ENCODE measurements at places on chromosomes 5 and 9.

DNA sequence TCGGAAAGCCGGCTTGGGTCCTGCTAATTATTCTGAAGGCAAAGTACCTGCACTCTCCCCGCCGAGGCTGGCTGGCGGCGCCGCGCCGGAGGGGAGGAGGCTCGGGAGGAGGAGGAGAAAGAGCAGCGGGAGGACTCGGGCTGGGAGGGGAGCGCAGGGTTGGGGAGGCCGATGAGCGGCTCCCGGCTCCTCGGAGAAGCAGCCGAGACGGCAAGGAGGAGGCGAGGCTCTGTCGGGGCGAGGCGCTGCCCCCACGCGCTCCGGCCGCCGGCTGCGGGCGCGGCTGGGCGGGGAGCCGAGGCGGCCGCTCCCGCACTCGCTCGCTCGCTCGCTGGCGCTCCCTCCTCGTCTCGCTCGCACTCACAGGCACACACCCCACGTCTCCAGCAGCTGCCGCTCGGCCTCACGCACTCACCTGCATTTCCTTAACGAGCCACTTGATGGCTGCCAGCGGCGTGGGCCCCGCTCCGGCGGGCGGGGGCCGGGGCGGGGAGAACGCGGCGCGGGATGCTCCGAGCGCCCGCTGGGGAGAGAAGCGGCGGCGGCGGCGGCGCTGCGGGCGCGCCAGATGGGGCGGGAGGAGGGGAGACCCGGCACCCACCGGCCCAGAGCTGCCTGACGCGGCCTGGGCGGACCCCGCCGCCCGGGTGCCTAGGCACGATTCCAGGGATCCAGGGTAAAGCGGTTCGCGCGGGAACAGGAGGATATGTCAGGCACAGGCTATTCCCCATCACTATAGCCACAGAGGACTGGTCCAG, at the start of gene PTPRD:
TSS of gene PTPRD (minus strand) at position 362 of the 758 bp plus-strand sequence.
- peak; percentile 11 for DNase-seq

DNA sequence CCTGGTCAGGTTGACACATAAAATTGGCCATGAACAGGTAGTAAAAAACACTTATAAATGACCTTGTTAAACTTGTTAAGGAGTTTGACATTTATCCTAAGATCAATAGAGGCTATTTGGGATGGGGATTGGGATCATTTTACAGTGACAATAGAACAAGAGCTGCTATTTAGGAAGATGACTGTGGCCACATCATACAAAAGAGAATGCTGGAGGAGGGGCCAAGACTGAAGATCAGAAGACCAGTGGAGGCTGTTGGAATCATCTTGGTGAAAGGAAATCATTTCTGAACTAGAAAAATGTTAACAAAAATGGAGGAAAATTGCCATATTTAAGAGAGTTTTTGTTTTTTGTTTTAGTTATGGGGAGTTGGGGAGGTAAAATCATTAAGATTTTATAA, 304.8 kb upstream of the TLE4 start:
- DNase-seq = no peak

- DNase-seq = no peak
Observed at GRCh38 chr9:125346080-125346732, 84.6 kb downstream of the GAPVD1 start.

GRCh38 chr5:65506961-65507360, 25.2 kb upstream of the ADAMTS6 start:
- no peak for DNase-seq

DNA sequence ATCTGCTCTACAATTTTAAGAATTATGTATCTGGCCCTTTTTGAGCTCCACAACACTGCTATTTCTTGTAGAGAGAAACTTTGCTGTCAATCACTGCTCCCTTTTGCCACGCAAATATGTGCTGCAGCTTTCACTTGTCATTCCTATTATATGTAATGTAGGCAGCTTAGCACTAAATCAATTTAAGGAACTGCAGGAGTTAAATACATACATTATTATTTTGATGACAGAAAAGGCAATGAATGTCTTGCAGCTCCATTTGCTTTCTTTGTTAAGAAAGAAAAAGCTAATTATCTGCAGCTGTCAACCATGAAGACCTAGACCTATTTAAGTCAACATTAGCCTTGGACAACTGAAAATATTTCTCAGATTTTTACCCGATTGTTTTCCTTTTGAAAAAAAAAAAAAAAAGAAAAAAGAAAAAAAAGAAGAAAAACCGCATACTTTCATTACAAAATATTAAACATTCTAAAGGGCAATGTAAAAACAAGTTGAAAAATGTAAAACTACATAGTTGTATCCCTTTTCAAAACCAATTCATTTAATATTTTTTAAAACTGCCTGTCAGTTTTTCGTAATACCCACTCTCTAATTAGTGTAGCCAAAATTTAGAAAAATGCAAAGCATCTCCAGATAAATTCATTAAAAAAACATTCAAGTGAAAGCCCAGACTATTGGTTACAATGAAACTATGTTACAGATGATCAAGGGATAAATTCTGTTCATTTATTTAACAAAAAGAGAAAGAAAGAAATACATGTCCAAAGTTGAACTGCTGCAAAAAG, 57.2 kb downstream of the RFX3 start:
- no peak for DNase-seq

DNA sequence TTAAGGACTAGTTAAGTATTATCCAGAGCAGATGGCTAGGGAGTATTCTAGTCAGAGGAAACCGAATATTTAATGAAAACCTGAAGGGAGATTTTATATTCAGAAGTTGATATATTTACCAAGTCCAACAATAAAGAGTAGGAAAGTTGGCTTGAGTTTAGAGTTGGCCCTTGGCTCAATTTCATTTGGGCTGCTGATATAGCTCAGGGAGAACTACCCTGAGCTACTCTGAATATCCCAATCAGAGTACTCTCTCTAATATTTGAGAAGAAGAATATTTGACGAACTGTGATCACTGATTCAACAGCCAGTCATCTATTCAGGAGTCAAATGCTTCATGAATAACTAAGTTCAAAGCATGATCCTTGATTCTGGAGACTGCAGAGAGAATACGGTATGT, 34.5 kb downstream of the TBCA start:
- no peak for DNase-seq

DNA sequence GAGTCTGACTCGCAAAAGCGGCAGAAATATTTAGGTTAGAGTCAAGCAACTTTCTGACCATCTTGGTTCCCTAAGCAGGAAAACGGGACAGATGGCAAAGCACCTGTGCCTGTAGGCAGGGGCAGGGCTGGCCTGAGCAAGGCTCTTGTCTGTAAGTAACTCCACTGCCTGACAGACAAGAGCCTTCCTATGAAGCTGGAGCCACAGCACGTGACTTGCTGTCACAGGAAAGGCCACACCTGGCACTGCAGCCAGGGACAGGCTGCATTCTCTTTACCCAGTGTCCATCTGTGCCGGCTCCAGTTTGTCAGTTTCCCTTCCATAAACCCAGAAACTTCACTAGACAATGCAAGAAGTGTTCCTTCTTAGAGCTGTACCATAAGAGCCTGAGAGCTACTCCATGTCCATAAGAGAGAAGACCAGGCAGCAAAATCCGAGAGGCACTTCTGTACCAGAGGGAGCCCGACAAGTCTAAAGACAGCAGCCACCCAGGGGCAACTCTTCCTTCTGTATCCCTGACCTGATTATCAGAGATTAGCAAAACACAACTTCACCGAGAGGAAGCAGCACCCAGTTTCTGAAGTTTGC, 78.1 kb downstream of the GPR21 start:
- DNase-seq = peak; percentile 51

- no peak for DNase-seq
Observed at GRCh38 chr5:1640421-1640881, 116.7 kb upstream of the LPCAT1 start.

DNA sequence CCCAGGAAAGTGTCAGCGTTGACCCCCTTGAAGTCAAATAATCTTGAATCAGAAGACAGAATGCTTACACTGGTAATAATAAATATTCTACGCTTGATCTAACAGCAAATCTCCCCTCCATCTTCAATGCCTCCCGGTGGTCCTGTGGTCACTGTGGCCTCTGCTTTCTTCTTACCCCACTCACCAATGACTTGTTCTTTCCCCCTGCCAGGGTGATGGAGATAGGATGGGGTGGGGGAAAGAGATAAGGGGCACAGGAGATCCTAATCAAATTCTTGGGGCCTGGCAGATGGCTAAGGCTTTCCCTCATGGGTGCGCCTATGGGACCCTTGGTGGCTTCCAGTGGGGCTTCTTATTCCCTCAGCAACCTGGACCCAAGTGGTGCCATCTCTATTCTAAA, 152.6 kb upstream of the EGFLAM start:
- DNase-seq = no peak

DNA sequence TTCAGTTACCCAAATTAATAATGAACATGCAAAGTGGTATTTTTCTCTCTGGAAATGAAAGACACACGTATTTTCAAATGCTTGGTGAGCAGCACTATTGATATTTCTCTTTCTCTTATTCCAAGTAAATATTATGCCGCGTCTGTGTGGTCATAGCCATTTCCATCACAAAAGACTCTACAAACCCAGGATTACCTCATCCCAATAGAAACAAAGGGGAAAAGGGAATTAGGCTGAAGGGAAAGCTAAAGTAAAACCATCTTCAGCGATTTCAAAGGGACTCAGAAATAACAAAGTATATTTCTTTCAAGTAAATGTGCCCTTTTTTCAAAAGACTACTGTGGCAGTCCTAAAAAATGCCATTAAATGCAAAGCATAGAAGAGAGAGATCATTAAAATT, 62.0 kb upstream of the FST start:
- no peak for DNase-seq

DNA sequence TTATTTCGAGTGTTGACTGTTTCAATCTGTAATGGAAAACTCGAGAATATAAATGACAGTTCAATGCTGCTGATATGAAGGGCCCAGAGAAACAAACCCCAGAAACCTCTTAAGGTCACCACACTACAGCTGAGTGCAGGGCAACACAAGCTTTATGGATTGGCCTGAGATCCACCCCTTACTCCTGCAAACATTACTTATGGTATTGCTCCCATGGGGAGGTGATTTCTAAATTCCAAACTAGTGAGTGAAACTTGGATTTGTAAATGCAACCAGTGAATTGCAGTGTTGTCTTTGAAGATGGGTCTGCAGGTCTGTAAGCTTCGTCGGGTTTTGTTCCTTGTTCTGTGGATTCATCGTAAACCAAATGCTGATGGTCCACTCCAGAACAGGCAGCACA, 85.4 kb downstream of the NTRK2 start:
- no peak for DNase-seq

GRCh38 chr5:54173251-54173650, 137.1 kb downstream of the ARL15 start:
- no peak for DNase-seq

GRCh38 chr5:134138416-134139376, 24.2 kb downstream of the TCF7 start:
- DNase-seq = no peak

DNA sequence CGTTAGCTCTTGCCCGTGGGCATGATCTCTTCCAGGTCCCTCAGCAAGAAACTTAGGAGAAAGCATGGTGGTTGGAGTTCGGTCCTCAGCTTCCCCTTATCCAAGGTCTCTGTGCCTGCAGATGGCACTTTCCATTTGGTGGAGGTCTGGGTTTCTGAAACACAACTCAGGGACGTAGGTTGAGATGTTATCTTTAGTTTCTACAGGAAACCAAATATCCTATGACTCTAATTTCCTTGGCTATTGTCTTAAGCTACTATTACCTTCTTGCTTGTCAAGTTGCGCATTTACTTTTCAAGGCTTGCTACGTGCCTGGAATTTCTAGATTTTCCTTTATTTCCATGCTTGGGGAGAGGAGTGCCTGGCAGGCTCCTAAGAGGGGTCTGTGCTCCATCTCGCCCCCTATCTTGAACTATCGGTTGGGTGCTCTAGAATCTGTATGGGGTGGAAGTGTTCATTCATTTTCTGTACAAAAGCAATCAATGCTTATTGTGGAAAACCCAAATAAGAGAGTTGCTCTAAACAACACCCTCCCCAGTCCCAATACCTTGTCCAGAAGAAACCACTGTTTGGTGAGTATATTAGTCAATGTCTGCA, 32.9 kb upstream of the KCNIP1 start:
- no peak for DNase-seq

GRCh38 chr9:90124961-90125360, 517.7 kb downstream of the DIRAS2 start:
- no peak for DNase-seq

DNA sequence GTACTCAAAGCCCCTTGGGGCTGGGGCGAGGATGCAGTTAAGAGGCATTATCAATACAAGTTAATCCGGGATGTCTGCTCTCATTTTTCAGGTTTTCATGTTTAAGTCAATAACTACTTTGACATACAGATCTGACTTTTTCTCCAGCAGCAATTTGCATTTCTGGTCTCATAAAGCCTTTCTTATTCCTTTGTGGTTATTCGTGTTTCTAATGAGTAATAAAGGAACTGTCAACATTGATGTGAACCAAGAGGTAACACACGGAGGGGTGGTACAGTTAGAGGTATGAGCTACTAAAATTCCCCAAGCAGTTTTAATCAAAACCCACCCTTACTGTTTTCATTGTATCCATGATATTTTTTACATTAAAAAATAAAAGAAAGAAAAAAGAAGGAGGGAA, 138.0 kb upstream of the NFIB start:
- DNase-seq = no peak

GRCh38 chr5:124438903-124439281, 307.5 kb downstream of the ZNF608 start:
- peak; percentile 49 for DNase-seq

- DNase-seq = no peak
Observed at GRCh38 chr9:13430368-13431221, 151.1 kb upstream of the MPDZ start.

- DNase-seq = no peak
Observed at GRCh38 chr9:21965401-21965951, 28.7 kb downstream of the CDKN2A start.

DNA sequence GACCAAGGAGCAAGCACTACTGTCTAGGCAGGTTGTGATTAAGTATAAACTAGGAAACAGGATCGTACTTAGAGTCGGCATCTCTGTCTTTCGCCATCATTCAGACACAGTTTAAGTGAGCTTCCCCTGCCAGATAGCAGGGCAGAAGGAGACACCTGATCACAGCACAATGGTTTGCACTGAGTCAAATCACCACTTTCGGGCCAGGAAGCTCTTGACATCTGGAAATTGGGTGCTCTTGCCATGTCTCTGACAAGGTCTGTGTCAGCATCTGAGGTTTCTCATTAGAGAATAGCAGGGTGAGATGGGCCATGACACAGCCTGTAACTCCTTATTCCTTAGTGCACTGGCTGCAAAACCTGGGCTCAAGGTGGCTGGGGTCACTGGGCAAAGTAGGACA, 8.3 kb downstream of the ADRB2 start:
- DNase-seq = no peak

DNA sequence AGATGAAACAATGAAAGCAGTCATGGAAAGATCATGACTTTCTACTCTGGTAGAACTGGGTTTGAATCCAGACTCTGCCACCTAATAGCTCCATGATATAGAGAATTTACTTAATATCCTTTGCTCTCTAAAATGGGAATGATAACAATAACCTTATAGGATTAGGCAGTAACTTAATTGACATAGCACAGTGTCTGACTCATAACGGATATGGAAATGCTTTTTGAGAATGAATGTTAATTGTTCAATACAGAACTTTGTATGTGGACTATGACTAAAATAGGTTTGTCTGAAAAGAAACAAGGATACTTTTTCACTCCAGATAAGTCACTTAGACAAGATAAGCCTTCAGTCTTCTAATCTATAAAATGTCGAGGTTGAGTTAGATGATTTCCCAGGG, 330.7 kb downstream of the PTPRD start:
- DNase-seq = no peak
